ENCODE measurements at places on chromosomes 5 and 9.

- DNase-seq = no peak
Observed at GRCh38 chr5:15037247-15037908, 165.8 kb upstream of the ANKH start.

GRCh38 chr9:89891591-89892304 is 286.9 kb downstream of the GADD45G start:
- DNase-seq = no peak

DNA sequence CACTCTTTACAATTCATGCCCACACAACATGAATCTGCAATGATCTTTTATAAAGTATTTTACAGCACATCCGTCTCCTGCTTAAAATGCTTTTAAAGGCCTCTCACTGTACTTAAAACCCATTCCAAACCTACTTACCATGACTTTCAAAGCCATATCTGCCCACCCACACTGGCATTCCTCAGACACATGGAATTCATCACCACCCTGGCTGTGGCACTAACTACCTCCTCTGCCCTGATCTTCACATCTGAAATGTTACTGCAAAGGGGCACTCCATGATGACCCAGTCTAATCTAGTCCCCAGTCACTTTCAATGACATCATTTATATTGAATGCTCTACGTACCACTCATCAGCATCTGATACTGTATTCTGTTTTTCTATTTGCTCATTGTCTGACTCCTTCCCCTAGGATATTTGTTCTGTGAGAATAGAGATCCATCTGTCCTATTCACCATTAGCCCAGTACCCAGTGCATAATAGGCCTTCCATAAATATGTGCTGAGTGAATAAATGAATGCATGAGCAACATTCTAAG is 193.2 kb upstream of the KIF2A start:
- no peak for DNase-seq

- DNase-seq = no peak
Observed at GRCh38 chr5:170732685-170733084, 50.8 kb upstream of the GABRP start.

DNA sequence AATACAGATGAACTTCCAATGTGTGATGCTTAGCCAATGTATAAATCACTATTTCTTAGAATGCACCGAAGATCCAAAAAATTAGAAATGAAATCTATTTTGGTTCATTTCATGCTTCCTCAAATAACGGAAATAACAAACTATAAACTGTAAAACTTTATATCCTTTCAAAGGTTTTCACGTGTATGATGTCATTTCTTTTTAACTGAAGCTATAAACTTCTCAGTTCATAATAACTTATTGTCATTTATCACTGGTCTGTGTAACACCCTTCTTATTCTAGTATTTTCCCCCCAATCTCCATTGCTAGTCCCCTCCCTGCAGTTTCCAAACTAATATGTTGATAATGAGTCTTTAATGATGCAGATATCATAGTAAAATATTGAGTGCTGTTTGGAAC is 36.4 kb downstream of the DMRT2 start:
- no peak for DNase-seq

DNA sequence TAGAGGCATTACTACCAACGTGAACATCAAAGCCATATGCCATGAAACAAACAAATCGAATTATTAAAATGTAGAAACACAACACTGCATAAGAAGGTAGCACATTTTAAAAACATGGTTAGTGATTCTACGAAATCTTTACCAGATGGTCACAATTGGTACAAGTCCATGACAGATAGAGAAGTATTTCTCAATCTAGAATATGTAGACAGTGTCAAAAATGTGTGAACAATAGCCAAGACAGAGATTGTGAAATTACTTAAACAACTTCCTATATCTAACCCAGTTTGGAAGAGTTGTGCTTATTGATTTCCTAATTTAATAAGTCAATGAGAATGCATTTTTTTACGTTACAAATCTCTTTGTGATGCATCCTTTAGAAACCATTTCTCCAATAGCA is 1121.6 kb downstream of the MAT2B start:
- DNase-seq = no peak

DNA sequence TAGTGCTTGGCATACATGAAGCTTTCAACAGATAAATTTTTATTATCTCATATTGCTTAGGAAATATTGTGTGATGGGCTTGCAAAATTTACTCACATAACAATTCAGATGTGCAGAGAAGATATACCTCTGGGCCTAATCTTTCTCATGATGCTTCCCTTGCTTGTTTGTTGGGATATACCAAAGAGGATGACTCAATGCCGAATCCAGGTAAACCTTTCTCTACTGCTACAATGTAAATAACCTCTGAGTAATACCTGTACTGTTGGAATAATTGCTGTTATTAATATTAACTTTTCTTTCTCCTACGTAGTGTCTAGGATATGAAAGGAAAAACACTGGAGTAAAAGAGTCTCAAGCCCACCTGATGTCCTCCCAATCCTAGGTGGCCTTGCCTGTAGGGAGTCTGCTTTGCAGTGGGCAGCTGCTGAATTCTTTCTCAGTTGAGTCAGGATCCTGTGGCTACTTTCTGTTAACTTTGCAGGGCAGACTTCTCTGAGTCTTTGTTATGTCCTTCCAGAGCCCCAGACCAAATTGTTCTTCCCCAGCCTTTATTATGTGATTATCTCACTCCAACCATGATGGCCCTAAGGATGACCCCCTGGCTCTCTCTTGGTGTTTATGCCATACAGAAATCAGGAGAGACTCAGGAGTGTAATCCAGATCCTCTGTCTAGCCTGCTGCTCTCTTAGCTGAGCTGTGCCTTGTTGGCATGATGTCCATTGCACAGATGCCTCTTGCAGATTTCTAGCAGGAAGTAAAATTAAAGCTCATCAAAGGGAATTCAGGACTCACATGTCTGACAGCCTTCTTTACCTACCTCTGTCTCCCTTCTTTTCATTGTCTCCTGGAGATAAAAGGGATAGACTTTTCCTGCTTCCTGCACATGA is 208.1 kb downstream of the SNX18 start:
- DNase-seq = no peak

DNA sequence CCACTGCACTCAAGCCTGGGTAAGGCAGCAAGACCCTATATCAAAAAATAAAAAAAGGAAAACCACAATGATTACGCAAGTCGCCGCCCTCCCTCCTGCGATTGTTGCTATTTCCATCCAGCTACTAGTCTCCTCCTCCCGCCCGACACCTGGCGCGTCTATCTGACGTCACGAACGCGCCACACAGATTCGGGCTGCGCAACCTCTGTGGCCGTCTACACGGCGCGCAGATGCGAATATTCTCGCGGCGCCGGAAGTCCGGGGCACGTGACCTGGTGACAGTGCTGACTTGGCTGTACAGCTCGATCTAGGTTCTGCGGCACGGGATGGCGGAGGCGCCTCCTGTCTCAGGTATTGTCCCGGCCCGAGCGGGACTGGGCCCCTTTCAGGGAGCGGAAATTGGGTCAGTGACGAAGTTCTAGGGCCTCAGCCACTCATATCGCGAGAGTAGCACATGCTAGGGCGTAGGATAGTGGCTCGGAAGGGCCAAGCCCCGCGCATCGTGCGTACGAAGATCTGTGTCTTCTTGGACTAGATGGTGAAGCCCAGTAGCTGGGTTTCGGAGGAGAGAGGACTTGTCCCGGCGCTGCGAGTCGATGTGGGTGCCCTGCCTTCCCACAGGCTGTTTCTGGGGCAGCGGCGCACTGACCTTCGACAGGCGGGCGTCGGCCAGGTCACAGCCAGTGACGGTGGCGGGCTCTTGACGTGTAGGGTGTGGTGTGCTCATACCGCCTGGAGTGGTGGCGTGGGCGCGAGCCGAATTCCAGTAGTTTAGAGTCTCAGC is at the start of gene NFX1:
NFX1 (plus strand) TSS at position 270 of the 784 bp plus-strand sequence; CDS start at position 327, 57 bp downstream.
- DNase-seq = peak; percentile 98

DNA sequence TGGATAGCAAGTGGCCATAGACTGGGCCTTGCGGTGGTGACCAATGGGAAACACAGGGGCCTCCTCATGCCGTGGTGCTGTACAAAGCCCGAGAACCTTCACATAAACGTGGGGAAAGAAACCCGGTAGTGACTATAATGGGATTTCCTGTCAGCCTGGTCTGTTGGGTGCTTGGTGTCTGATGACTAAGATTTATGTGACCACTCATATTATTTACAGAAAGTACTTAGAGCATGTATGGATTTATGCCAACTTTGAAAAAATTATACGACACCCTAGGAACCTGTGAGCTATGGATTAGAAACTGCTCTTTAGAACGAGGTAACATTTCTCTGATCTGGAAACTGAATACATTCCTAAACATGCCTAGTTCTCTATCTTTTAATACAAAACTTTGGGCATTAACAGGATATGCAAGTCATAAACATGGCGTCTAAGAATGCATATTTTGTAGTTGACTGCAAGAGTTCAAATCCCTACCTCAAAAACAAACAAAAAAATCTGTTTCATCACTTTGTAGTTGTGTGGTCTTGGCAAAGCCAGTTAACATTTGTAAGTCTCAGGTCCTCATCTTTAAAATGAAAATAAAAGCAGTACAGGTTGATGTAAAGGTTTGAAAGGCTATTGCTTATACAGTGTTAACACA is 85.4 kb downstream of the TMEM167A start:
- no peak for DNase-seq

DNA sequence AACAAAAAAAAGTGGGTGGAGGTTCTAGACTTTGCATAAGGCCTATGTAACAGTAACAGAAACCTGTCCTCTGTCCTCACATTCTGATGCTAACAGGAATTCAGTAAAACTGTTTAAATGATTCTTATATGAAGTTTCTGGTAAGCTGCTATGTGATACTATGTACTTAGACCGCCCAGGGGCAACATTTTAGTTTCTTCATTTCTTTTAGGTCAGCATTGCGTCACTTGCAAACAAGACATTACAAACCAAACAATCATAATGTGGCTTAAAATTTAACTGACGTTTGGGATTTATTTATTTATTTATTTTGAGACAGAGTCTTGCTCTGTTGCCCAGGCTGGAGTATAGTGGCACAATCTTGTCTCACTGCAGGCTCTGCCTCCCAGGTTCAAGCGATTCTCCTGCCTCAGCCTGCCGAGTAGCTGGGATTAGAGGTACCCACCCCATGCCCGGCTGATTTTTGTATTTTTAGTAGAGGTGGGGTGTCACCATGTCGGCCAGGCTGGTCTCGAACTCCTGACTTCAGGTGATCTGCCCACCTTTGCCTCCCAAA is 44.3 kb downstream of the TENT4A start:
- no peak for DNase-seq
